Activated CD4-positive, alpha-beta T cell treated with anti-CD3 and anti-CD28 coated beads for 24 hours (primary cell): ENCODE measurements at places on chromosomes 5 and 9.
A peak's percentile ranks its signal among the peaks of the same experiment; 100 is the strongest.

DNA sequence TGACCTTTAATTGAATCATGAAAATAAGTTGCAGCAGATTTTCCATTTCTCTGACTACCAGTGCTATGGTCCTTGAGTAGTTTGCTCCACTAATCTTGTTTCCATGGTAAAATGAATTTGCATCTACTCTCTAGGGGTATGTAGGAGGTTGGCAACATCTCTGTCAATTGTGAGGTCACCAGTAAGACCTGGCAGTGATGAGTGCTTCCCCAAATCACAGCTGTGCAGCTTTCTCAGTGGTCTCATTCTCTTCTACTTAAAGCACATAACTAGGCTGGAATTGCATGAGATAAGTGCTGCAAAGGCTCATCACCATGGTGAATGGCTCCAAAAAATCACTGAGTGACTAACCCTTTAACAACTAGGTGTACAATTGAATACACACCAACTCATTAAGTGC lies 36.3 kb downstream of the ADAMTS19 start:
- DNase-seq, result no peak

GRCh38 chr9:5617749-5618148 lies 11.2 kb upstream of the RIC1 start:
- DNase-seq, result no peak

DNA sequence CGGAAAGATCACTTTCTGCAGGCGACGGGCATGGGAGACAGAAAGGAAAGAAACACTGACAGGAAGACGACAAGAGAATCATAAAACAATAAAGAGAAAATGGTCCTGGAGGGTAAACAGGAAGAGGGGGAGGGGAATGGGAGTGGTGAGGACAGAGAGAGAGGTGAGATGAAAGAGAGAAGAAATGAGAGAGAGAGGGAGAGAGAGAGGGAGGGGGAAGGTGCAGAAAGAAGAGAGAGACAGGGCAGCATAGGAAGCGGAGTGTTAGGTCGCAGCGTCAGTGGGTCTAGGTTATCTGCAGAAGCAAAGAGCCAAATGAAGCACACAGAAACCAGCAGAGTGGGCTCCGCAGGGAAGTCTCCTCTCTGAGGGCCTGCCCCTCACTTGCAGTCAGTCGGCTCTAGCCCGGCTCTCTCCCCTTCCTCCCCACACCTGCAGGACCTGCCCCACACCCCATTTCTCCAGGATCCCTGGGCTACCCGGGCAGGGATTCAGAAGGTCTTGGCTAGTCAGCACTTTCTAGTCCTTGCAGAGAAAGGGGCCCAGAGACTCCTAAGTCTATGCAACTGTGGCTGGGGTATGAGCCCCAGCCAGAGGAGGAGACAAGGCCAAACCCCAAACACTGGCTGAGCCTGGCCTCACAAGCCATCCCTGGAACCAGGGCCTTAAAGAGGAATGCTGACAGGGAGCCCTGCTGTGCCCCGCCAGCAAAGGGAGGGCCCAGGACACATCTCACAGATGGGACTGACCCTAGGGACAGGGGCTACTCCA lies 29.7 kb upstream of the MEIKIN start:
- no peak for DNase-seq

- no peak for DNase-seq
Measured at GRCh38 chr5:58048185-58048925, 411.5 kb downstream of the PLK2 start.

DNA sequence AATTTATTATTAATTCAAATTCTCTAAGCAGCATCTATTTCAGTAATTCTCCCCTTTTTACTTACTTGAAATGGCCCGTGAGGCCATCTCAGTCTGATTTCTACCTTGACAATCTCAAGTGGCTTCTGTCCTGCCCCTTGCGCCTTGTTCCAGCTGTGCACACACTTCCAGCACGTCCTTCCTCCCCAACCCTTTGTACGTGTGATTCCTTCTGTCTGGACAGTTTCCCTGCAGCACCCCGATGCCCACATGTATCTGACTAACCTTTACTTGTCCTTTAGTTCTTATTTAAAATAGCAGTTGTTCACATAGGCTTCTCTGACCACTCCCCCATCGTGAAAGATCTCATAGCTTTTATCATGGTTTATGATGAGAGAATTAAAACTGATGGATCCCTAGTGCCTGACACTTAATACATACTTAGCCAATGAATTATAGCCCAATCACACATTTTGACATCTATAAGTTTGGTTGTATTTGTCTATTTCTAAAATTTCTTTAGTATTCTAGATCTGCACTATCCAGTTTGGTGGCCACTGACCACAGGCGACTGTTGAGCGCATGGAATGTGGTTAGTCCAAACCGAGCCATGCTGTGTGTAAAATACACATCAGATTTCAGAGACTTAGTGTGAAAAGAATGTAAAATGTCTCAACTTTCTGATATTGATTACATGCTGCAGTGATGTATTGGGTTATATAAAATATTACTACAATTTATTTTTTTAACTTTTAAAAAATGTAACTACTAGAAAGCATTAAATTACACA lies 14.3 kb downstream of the ZBTB34 start:
- no peak for DNase-seq

- no peak for DNase-seq
Measured at GRCh38 chr9:115413304-115413703, 295.3 kb upstream of the TNC start.

- peak; percentile 39 for DNase-seq
Measured at GRCh38 chr5:151079838-151080612, 809 bp downstream of the TNIP1 start.

GRCh38 chr5:433836-434235 lies 9.1 kb upstream of the EXOC3 start:
- DNase-seq, result no peak

- peak; percentile 25 for DNase-seq
Measured at GRCh38 chr5:38922199-38922598, 76.4 kb downstream of the OSMR start.

- DNase-seq, result no peak
Measured at GRCh38 chr5:125044491-125045282, 298.2 kb upstream of the ZNF608 start.

- no peak for DNase-seq
Measured at GRCh38 chr9:88831713-88832407, 159.4 kb upstream of the S1PR3 start.

DNA sequence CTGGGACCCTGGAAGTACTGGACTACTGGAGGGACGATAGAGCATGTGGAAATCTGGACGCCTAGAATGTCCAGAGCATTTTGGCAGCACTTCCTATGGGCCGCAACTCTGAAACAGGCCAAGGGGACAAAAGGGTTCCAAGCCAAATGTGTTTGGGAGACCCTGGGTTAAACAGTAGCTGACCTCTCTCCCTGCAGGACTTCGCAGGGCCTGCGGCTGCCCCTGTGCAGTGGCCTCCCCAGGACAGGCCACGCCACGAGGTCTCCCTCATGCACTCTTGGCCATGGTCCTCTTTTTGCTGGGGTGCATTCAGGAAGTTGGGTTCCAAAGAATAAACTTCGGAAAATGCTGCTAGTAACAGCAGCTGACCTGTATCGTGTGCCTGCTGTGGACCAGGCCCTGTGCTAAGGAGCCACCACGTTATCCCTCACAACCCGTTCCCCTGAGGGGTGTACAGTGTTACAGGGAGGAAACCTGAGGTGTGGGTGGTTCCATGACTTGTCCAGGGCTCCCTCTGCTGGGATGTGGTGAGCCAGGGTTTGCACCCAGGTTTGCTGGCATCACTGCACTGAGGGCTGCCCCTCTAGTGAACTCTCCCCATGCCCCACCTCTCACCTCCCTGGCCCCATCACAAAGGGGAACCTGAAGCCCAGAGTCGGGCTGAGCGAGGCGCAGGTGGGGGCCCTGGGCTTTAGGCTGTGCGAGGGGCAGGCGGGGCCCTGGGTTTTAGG lies 79.4 kb downstream of the AMBP start:
- no peak for DNase-seq

- DNase-seq, result no peak
Measured at GRCh38 chr9:34331196-34331595, 1.8 kb downstream of the NUDT2 start.

- DNase-seq, result no peak
Measured at GRCh38 chr9:129009584-129010141, 18.5 kb downstream of the SH3GLB2 start.

GRCh38 chr9:77926371-77926878 lies 105.2 kb downstream of the GNAQ start:
- DNase-seq, result no peak

DNA sequence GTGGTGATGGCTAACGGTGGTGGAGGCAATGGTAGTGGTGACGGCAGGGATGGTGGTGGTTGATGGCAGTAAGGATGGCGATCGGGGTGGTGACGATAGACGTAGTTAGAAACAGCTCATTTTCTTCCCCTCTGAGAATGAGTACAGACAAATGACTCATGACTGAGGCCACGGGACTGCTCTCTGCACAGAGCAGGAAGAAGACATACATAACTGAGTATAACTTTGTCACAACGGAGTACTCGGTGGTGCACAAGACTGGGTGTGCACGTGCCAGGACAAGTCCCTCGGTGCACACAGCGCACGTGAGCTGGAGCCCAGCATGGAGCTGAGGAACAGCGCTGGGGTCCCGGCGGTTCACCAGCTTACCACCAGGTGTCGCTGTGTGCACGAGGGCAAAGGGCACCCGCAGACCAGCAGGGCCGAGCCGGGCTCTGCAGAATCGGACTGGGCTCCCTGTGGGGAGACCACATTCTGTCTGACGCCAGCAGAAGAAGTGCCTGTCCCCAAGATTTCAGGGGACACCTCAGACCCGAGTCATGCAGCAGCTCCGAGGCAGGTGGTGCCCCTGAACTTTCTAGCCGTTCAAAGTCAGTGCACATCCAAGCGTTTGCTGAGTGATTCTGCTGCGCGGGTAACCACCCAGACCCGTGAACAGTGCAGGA lies 188.6 kb downstream of the FSTL4 start:
- DNase-seq, result peak; percentile 66

DNA sequence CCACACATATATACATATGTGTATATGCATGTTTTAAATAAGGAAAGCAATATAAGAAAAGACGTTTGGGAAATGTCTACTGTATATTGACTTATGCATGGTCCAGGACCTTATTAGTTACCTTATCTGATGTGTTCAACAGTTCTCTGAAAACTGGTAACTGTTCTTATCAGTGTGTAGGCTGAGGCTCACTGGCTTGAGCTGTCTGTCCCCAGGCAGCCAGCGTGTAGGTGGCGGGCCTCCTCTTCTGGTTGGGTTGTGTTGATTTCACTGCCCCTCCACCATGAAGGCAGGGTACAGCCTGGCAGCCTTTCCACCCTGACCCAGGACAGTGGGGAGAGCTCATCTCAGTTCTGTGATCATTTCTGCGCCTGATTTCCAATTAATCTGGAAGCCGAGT lies 38.7 kb upstream of the SEMA4D start:
- no peak for DNase-seq

DNA sequence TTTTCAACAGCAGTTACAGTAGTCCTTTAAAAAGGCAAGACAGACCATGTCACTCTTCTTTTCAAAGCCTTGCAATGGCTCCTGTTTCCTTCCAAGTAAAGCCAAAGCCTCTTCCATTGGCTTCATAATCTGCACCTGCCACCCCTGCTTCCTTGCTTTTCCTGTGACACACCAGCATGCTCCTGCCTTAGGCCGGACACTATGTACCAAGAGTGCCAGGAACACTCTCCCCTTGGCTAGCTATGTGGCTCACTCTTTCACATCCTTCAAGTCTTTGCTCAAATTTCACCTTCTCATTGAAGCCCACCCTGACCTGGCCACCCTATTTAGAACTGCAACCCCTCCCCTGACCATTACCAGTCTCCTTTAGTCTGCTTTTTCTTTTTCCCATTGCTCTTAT lies 22.2 kb upstream of the TRAF1 start:
- DNase-seq, result no peak

DNA sequence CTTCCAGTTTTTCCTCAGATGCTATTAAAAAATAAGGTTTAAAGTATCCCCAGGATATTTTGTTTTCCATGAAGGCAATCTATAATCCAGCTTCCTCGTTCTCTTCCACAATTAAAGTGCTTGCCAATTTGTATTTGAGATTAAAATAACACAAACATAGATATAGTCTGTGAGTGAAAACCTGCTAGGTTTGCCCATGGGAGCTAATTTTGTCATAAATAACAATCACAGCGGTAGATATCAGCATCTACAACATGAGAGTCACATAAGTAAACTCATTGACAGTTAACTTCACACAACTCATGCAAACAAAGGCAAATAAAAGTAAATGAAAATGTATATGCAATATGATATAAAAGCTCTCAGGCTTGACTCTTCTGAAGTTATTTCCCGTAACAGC lies 29.2 kb upstream of the RASGRF2 start:
- no peak for DNase-seq

- no peak for DNase-seq
Measured at GRCh38 chr5:43412644-43413043, 453 bp upstream of the CCL28 start.

- DNase-seq, result no peak
Measured at GRCh38 chr5:138900281-138900965, 25.3 kb upstream of the LRRTM2 start.

GRCh38 chr5:58595952-58596351 lies 13.1 kb downstream of the RAB3C start:
- DNase-seq, result no peak

DNA sequence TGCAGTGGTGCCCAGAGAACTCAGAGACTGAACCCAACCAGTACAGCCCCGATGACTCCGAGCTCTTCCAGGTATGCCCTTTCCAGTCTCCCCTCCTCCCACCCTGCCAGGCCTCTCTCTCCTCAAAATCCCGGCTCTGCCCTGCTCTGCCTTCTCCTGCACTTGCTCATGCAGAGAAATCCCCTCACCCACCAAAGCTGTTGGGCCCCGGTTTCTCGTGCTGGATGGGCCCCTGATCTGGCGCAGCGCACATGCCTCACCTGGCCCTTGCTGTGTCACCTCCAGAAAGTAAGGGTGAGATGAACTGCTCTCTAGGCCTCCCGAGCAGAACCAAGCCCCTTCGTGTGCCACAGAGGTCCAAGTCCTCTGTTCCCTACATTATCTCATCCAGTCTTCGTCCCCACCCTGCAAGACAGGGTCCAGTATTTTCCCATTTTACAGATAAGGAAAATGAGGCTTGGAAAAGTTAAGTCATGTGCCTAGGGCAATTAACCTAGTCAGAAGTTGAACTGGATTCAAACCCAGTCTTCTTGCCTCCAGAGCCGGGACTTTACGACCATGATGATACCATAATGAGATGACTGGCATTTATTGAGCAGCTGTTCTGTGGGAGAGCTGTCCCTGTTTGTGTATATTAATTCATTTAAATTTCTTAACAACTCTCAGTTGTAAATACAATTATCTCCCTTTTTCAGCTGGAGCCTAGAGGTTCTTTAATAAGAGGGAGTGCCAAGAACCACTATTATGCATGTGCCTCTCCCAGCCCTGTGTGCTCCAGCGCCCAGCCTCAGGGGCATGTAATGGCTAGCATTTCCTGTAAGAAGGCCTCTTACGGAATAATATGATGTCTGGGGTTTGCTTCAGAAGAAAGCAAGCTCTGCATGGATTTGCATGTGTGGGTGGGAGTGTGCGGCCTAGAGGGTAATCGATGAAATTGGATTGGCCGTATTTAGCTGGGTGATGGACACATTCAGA lies 90.7 kb downstream of the PPARGC1B start:
- no peak for DNase-seq
